Mucosa of gallbladder (tissue), 1 donor: ENCODE measurements at places on chromosomes 3 and 15. TPM values are rescaled to one million over a fixed set of nuclear protein-coding genes. Genes with fewer than 3 reads are reported as not detected.
A peak's percentile ranks its signal among the peaks of the same experiment; 100 is the strongest.

DNA sequence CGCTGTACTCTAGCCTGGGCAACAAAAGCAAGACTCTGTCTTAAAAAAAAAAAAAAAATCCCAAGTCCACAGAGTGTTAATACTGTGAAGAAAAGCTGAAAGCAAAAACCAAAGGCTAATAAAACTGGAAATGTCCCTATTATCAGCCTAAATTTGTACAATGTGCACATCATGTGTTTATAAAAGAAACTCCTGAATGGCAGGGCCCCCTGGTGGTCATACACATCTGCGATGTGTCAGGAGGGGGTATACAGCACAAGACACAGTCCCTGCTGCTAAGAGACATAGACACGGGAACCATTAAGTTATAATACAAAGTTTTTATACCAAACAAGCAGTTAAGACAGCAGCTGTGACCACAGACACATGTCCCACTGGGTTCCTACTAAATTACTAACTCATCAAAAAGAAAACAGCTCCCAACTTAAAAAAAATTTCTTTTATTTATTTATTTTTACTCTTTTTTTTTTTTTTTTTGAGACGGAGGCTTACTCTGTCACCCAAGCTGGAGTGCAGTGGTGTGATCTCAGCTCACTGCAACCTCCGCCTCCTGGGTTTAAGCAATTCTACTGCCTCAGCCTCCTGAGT lies 31.0 kb downstream of the IDH2 start:
- peak; percentile 85 for DNase-seq

DNA sequence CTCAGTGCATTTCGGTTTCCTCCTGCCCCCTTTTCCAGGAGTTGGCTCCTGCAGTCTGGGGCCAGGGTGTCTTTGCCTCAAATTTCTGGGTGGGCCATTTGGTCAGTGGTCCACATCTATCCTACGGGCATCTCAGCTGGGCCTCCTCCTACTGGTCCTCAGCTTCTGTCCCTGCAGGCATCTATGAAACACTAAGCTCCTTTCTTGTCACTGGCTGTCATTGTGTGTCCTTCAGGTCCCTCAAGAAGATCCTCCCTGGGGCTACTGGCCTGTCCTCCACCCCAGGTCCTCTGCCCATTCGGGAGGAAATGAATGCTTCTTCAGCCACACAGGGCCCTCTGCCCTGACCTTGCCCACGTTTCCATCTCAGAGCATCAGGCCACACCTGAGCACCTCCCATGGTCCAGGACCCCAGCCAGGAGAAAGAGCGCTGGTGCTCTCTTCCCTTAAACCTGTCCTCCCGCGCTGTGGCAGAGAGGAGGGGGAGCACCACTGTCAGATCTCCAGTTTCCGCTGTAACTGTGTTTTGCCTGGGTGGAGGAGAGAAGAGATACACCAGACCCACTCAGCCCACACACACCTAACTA lies 1.8 kb downstream of the PRR23E start:
- DNase-seq, result peak; percentile 4

DNA sequence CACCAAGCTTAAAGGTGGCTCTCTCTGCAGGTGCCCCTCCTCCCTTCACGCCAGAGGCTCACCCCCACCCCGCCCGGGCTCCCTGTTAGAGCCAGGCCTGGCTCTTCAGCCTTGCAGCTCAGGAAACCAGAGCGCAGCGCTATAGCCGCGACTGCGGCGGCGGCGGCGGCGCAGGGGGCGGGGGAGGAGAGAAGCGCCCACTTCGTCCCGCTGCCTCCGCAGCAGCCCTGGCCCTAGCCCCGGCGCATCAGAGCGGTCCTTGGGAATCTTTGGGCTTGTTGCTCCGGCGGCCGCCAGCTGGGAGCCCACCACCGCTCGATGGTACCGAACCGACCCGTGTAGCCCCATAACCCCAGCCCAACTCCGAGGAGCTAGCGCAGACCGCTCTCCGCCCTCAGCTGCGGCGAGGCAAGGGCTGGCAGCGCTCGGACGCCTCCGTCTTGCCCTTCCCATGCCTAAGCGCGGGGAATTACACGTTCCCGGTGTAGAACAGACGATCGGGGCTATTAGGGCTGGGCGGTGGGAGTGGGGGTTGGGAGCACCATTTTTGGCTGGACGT lies 1.2 kb downstream of the RASGRF1 start:
- DNase-seq, result no peak

DNA sequence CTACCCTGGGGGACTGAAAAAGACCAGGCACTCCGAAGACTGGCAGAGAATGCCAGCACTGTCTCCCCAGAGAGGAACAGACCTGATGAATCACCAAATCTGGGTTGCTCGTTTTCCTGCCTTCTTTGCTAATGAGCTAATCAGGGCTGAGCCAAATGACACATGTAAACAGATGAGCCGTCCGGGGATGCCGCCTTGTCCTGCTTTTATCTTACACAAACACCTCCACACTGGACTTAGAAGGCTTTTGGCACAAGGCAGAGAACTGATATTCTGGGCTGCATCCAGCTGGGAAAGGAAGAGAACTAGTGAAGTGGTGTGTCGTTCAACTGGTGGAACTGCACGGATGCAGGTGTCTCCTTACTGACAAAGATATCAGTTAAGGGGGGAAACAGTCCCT lies 88.1 kb downstream of the MECOM start:
- no peak for DNase-seq

DNA sequence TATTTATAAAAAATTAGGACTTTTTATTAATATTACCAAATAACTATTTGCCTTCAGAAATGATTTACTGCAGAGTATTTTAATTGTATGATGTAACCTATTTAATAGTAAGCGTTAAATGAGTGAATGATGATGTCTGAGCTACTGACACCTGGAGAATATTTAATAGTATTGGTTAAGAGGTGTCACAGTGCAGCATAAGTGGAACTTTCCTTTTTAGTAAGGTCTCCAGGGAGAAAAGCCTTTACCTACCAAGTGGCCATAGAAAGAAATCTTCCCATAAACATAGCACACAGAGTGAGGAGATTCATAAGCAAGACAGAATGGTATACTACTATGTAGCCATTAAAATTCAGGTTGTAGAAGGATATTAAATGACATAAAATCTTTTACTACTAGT lies 441.7 kb downstream of the TBL1XR1 start:
- DNase-seq, result no peak

DNA sequence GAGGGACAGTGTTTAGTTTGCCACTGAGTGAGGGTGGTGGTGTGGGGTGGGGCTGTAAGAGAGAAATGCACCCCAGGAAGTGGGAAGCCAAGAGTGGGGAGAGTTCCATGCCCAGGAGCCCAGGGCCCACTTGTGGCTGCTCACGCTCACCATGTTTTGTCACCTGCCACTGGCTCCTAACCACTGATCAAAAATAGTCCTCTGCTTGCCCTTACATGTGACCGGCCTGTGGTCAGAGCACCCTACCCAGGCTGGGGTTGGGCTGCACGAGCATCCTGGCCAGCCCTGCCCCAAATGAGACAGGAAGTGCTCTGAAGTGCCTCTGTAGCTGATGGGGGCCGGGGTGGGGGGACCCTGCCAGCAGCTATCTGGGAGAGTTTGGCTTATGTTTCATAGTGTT lies 216.3 kb downstream of the RPLP1 start:
- peak; percentile 20 for DNase-seq

The CFAP100 gene
- total RNA-seq, result 0.40 TPM

GRCh38 chr3:176561826-176562225 lies 635.5 kb downstream of the TBL1XR1 start:
- no peak for DNase-seq

DNA sequence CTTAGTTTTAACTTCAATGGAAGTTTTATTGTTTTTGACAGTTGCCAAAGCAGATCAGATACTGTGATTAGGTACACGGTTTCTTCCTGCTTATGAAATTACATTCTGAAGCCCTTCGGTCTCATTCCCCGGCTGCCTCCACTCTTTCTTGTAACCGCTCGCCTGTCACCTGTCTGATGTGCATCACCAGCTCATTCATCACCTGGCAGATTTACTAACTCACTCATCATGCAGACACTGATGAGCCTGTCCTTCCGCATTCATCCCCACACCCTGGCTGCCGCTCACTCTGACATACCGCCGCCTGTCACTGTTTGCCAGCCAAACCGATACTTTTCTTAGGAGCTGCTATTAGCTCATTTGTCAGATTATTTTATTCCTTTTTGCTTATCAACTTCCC lies 82.8 kb upstream of the NSMCE3 start:
- DNase-seq, result no peak

The TMEM40 gene
- total RNA-seq, result not detected

The DALRD3 gene
- 37.1 TPM for total RNA-seq

- DNase-seq, result no peak
Observed at GRCh38 chr15:87967951-87968350, 288.6 kb downstream of the NTRK3 start.

The ZBED2 gene
- total RNA-seq, result 5.6 TPM

GRCh38 chr3:134652409-134652831 lies 1.6 kb upstream of the KY start:
- DNase-seq, result peak; percentile 9

- DNase-seq, result no peak
Observed at GRCh38 chr3:49032646-49033304, 3.6 kb upstream of the IMPDH2 start.

DNA sequence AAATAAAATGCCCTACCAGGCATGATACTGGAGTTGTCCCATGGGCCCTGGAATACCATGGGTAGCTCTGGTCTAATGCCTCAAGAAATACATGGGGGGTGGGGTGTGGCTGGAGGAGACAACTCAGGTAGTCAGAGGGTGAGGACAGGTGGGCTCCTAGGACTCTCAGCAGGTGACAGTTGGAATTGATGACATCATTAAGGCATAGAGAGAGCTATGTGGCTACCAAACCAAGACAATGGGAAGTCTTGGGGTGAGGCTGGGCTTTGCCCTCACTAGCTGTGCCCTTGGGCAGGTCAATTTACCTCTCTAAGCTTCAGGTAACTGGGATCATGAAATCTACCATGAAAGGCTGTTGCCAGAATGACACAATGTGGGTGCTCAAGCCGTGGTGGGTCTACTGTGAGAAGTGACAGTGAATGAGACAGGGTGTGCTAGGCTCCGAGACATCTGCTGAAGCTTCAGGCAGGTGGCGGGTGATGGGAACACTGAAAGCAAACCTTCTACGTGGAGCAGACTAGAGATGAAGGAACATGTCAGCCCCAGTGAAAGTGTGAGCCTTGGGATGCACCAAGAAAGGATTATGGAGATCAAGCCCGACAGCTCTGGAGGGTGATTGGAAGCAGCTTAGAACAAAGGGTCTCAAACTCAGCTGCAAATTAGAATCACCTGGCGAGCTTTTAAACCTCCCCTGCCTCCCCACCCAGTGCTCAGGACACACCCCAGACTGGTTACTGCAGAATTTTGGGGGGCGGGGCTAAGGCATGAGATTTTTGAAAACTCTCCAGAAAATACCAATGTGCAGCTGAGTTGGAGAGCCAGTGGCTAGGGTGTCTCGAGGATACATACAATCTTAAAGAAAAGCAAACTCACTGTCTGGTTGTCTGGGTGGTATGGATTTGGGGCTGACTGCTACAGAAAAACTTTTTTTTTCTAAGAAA lies 21.5 kb downstream of the SLC6A20 start:
- no peak for DNase-seq

DNA sequence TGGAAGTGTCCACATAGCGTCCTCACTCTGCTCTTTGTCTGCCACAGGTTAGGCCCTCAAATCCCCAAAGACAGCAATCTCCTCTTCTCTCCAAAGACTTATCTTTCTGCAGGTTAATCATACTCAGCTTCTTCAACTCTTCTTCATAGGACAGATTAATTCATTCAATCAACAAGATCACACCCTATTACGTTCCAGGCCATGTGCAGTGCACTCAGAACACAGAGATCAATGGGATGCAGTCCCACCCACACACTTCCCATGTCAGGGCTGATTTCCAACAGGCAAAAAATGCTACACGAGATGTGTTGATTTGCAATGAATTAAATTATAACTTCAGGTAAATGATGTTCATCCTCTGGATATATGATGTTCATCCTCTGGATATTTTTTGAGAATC lies 33.5 kb upstream of the ZNF639 start:
- DNase-seq, result no peak

The DPH6 gene
- 9.8 TPM for total RNA-seq

The MOBP gene
- 0.14 TPM for total RNA-seq
